NCI-H446 treated with DMSO at 0.1 percent for 48 hours (cell line): ENCODE measurements at places on chromosomes 1 and 21.

- DNase-seq, result no peak
These were observed 310.3 kb downstream of the MATN1 start for GRCh38 chr1:30413111-30413440.

- DNase-seq, result no peak
These were observed 93.4 kb downstream of the DIRAS3 start for GRCh38 chr1:67957066-67957465.

GRCh38 chr1:62735491-62736171, 47.4 kb upstream of the DOCK7 start:
- no peak for DNase-seq

DNA sequence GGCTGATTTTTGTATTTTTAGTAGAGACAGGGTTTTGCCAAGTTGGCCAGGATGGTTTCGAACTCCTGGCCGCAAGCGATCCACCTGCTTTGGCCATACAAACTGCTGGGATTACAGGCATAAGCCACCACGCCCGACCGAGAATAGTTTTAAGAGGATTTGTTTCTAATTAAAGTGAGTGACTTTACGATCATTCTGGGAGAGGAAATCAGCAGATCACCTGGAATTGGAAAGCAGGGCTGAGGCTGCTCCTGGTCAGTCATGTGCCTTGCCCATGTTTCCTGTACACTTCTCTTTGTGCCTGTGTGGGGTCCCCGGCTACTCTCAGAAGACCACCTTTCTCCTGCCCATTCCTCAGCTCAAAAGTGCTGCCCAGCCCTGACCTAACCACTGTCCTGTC, 33.9 kb downstream of the ZBTB8B start:
- DNase-seq, result no peak

GRCh38 chr1:203428981-203429599, 46.5 kb upstream of the PRELP start:
- no peak for DNase-seq

DNA sequence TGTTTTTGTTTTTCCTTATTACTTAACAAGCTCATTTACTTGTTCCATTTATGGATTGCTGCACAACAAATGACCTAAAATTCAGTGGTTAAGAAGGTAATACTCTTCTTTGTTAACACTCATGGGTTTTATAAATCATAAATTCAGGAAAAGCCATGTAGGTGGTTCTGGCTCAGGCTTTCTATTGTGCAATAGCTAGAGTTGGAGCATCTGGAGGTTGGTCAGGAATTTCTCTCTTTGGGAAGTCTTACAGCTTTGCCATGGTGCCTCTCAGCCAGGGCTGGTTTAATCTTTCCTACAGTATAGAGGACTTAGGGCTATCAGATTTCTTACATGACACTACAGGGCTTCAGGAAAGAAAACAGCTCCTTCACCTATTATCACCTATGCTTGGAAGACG, 1677.1 kb downstream of the KCNT2 start:
- no peak for DNase-seq

- DNase-seq, result no peak
These were observed 21.0 kb upstream of the EPS8L3 start for GRCh38 chr1:109784551-109785252.

DNA sequence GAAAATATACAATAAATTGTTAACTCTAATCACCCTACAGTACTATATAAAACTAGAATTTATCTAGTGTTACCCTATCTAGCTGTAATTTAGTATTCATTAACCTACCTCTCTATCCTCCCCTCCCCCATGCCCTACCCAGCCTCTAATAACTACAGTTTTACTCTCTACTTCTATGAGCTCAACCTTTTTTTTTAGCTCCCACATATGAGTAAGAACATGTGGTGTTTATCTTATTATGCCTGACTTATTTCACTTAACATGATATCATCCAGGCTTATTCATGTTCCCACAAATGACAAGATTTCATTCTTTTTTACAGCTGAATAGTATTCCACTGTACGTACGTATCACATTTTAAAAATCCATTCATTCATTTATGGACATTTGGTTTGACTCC, 46.0 kb upstream of the WARS2 start:
- no peak for DNase-seq

- no peak for DNase-seq
These were observed 10.0 kb downstream of the SPATA46 start for GRCh38 chr1:162366671-162367070.

DNA sequence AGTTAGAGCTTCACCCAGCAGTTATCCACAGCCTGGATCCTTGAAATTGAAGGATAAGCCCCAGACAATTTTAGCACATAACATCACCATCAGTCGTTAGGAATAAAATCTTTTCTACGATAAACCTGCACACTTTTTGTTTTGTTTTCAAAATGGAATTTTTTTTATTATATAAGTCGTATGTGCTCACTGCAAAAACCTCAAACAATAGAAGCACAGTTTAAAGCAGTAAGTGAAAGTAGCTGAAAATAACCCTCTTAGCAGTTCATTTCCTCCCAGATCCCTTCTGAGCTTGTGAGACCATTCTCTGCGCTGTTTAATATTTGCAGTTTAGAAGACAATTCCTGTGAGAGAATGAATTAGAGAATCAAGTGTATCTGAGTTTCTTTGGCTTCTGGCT, 38.3 kb downstream of the ELK4 start:
- no peak for DNase-seq

DNA sequence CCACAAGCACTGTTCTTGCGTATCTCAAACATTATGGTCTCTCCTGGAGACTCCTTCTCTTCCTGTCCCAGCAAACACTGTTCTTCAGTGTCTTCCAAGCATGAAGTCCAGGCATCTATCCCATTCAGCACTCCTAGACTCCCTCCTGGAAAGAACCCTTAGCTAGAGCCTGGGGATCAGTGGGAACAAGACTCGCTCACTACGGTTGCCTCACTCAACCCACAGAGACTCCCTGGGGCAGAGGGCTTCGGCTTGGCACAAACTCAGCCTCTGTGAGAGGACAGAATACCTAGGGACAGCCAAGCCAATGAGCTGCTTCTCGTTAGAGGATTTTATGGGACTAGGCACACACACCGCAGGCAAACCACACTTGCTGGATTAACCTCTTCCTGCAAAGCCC, 86.5 kb upstream of the IPO9 start:
- DNase-seq, result no peak

- no peak for DNase-seq
These were observed 54.4 kb downstream of the CNIH3 start for GRCh38 chr1:224670506-224670905.

GRCh38 chr1:13949546-13949945, 249.6 kb downstream of the PRDM2 start:
- no peak for DNase-seq

DNA sequence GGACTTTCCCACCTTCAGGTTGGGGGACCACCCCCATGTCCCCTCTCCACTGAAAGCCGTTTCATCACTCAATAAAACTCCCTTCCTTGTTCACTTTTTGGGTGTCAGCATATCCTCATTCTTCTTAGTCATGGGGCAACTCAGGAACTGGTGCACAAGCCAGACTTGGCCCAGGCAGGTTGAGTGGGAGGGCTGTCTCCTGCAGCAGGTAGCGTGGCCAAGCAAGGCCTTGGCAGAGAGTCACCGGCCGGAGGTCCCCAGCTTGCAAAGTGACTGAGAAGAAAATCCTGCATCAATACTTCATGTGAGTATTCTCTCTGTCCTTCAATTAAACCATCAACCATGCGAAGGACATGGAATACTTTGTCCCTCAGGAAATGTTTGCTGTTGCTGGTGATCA, 148.9 kb downstream of the RHOU start:
- DNase-seq, result no peak

GRCh38 chr1:60894130-60894529, 188.2 kb upstream of the NFIA start:
- peak; percentile 69 for DNase-seq

- no peak for DNase-seq
These were observed 28.2 kb downstream of the DNAH14 start for GRCh38 chr1:224957696-224958095.

DNA sequence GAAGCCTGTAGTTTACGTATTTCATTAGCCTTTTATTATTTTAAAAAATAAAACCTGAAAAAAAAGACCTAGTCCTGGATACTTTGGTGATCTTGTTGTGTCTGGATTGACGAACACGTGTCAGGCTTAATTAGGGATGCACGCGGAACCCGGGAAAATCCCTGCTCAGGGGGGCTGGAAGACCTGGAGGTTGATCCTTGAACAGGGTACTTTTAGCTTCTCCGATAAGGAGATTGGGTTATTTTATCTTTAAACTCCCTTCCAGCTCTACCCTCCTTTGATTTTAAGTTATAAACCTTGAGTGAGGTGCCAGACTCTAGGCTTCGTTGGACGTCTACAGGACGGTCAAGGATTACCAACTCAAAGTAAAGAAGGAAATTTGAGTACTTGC, 552 bp upstream of the ZNF691 start:
- DNase-seq, result no peak
